Stimulated activated CD8-positive, alpha-beta memory T cell treated with anti-CD3 and anti-CD28 coated beads, Interleukin-7, amount 100 ng/mL, for 1 hour (primary cell): ENCODE measurements at places on chromosomes 2 and 18.
A peak's percentile ranks its signal among the peaks of the same experiment; 100 is the strongest.

- DNase-seq: no peak
Measured at GRCh38 chr2:239105234-239105633, 257.3 kb downstream of the TWIST2 start.

GRCh38 chr2:225041207-225041850 is 939 bp downstream of the DOCK10 start:
- peak; percentile 29 for DNase-seq

- no peak for DNase-seq
Measured at GRCh38 chr2:201254081-201254730, 6.1 kb upstream of the CASP8 start.

DNA sequence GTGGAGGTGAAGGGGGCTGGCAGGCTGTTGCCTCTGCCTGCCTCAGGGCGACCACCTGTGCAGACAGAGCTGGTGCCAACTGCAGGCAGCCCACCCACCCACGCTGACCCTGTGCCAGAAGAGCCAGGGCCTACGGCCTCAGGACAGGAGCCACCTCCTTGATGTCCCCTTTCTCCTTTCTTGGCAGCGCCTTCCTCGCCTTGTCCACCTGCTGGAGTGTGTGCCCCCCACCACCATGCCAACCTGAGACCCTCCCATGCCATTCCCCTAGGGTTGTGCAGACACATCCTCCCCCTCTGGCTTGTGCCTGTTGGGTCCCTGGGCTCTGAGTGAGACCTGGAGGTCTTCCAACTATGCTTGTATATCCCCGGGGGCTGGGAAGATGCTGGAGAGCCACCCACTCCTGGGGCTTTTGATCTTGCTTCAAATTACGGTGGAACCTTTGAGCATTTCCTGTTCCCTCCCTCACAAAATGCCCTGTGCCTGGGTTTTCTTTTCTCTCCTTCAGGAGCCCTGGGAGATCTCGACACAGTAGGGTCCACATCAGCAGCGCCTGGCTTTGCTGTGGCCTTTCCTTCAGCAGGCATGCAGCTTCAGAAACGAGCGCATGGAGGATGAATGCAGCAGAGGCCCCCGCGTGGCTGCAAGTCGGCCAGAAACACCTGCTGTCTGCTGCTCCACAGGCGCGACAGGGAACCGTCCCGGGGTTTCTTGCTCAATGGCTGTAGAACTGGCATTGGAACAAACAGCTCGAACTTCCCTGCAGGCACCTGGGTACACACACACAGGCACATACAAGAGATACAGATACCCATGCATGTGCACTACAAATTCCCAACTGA is 65.9 kb upstream of the SH3RF3 start:
- DNase-seq: no peak

DNA sequence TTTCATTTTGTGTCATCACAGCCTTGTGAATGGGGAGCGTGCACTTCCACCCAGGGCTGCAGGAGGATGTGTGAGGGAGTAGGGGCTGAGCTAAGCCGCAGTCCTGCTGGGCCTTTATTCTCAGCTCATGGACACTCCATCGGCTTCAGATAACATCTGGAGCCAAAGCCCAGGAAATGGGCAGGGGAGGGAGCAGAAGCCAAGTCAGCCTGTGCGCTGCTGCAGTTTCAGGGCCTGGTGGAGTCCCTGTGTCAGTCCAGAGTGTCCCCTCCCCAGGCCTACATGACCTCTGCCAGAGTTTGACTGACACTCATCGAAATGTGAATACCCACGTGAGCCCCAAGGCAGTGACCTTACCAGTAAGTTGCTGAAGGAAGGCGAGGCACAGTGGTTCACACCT is 242.2 kb downstream of the LOXHD1 start:
- no peak for DNase-seq
